ENCODE measurements at places on chromosomes 6 and 20. TPM values are rescaled to one million over a fixed set of nuclear protein-coding genes. Genes with fewer than 3 reads are reported as not detected.

Gene ENPP4
- 17.9 TPM for total RNA-seq

Gene DST
- total RNA-seq: 423 TPM

DNA sequence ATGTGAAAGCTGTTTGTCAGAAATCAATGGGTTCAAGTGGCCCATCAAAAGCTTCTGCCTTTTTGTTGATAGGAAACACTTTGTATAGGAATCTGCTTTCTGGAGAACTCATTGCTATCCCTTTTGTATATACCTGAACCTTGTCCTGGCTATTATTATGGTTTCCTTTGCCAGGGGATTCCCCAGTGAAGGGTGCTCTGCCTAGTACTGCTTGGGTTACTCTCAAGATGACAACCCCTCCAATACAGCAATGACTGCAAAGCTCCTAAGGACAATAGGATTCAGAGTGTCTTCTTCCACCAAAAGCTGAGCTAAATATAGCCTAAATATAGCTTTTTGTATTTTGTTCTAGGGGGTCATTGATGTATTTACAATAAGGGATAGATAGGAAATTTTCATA is 54.0 kb upstream of the PTPRK start:
- no peaks in the 10 kb centered on the region for H3K36me3 ChIP-seq
- DNase-seq: no peak
- H3K4me1 ChIP-seq: no peaks in the 10 kb centered on the region

DNA sequence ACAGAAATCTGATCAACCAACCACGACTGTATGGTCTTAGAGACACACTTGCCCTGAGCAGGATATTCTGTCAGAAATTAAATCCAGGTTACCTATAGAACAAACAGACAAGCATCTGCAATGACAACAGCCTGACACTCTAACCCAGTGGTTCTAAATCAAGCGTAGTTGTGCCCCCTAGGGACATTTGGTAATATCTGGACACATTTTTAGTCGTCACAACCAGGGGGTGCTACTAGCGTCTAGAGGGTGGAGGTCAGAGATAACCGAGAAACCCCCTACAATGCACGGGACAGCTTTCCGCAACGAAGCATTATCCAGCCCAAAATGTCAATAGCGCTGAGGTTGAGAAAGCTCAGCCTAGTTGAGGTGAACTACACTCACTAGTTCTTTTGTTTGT is 32.3 kb downstream of the ID4 start:
- no peak overlapping the region for H3K27ac ChIP-seq
- H3K4me3 ChIP-seq: no peak overlapping the region
- no peaks in the 10 kb centered on the region for H3K27me3 ChIP-seq
- H3K36me3 ChIP-seq: no peaks in the 10 kb centered on the region
- no peaks in the 10 kb centered on the region for H3K4me1 ChIP-seq

- no peaks in the 10 kb centered on the region for H3K36me3 ChIP-seq
- peaks cover 14% of the 10 kb centered on the region for H3K4me1 ChIP-seq
- no peak overlapping the region for H3K4me3 ChIP-seq
- H3K27ac ChIP-seq: no peak overlapping the region
- DNase-seq: no peak
These were observed 39.9 kb downstream of the JARID2 start for GRCh38 chr6:15285682-15286294.

DNA sequence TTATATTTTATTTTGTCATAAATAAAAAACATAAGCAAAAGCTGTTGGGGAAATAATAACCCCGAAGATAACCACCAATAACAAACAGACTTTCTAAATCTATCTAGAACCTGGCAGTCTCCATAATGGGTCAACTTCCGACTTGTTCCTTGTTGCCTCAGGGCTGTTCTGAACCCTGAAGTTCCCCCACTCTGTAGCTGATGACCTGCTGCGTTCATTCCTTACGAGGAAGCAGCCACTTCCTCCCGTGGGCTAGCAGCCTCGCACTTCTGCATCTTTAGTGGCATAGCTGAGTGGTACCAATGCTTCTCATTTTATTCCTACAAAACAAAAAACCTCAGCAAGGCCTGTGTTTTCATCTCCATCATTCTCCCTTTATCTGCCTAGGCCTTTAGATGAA is 103.0 kb downstream of the PLEKHG1 start:
- H3K4me1 ChIP-seq: no peaks in the 10 kb centered on the region
- no peak overlapping the region for H3K4me3 ChIP-seq
- H3K36me3 ChIP-seq: no peaks in the 10 kb centered on the region
- DNase-seq: no peak

Gene IPCEF1
- not detected for total RNA-seq

DNA sequence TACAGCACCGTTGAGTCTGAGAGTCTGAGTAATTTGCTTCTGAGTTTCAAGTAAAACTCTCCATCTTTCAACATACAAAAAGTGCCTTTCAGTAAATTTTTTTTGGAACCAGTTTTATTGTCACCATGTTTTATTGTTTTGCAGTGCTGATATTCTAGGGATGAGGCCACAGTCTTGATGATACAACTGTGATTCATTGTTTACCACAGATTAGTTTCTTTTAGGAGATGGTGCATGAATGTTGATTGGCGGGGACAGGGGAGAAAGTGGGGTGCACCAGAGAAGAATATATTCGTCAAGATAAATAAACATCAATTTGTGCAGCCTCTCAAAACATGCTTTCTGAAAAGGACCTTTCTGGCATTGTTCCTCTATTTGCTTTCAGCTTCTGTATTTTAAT is 109.0 kb downstream of the MCHR2 start:
- no peak overlapping the region for H3K27ac ChIP-seq
- no peaks in the 10 kb centered on the region for H3K4me1 ChIP-seq
- no peaks in the 10 kb centered on the region for H3K36me3 ChIP-seq
- no peak for DNase-seq

Gene ARMC2
- total RNA-seq: 2.3 TPM

DNA sequence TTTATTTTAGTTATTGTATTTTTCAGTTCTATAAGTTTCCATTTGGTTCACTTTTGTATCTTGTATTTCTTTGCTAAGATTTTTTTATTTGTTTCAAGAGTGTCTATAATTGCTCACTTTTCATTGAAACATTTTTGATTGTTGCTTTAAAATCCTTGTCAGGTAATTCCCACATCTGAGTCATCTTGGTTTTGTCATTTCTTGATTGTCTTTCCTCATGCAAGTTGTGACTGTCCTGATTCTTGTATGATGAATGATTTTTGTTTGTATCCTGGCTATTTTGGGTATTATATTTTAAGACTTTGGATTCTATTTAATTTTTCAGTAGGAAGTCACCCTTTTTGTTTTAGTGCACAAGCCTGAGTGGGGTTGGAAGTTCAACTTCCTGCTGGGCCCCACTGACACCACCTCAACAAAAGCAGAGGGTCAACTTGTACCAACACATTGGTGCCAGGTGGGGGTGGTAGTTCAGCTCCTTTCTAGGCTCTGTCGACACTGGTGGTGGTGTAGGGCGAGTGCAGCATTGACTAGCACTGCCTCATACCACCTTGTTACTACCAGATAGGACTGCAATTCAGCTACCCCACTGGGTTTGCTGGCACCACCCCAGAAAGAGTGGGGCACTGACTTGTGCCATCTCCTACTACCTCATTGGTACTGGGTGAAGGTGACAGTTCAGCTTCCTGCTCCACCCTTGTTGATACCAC is 8.8 kb downstream of the RSPH3 start:
- H3K4me3 ChIP-seq: no peak overlapping the region
- H3K27me3 ChIP-seq: no peaks in the 10 kb centered on the region
- H3K27ac ChIP-seq: no peak overlapping the region
- no peak for DNase-seq
- H3K4me1 ChIP-seq: no peaks in the 10 kb centered on the region
- peaks cover 17% of the 10 kb centered on the region for H3K36me3 ChIP-seq

Gene CTAGE9
- total RNA-seq: not detected
